ENCODE measurements at places on chromosomes 5 and 9.

DNA sequence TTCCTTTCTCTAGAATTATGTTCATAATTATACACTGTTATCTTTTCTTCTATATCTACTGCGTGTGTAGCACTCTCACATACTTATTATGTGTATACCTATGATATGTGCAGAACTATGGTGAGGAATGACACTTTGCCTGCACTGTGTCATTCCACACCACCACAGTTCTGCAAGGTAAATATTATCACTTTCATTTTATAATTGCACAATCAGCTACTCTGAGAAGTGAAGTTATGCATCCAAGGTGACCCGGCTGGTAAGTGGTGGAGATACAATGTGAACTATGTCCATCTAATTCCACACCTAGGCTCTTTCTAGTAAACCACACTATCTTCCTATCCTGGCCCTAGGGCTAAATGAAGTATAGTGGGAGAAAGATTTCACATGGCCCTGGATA lies 170.1 kb upstream of the ATP10B start:
- DNase-seq: no peak

DNA sequence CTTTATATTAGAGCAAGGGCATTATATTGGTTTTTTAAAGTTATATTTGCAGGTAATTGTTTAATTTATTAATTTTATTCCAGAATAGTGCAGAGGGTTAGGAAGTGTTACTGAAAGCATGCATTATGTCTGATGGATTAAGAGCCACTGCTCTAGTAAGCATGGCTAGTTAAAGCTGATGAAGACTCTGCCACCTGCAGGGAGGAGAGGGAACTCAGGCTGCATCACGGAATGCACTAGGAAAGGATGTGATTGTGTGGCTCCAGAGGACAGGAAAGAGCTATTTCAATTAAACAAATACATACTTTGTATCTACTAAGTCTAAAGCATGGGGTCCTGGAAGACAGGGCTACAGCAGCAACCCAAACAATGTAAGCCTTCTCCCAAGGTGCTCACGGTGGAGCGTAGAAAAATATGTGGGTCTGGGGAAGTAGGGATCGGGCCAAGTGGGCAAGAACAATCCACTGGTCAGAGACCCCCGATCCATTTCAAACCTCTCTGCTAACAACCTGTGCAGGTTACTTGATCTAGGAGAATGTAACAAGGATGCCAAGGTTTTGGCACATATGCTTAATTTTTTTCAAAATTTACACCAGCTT lies 15.3 kb upstream of the GRXCR2 start:
- peak; percentile 55 for DNase-seq

DNA sequence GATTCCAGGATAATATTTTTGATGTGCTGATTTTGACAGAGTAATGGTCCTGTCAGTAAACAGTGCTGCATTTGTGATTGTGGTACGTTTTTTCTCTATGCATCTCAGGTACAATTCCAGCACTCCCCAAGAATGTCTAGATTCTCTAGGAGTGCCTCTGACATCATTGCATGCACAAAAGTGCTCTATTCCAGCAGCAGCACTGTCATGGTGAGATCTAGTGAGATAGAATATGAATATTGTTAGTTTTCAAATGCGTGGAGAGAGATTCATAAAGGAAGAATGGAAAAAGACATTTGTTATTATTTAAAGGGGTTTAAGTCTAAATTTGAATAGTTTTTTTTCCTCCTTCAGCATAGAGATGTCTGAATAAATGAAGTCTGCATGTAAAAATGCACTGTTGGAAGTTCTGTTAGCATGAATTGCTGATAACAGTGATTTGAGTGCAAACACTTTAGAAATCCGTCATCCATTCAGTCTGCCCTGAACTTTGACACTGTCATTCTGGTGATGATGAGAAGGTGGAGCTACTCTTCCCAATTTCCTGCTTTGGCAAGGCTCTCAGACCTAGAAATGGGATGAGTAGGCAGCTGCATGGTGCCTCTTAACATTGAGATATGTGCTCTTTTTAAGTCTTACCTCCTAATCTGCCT lies 84.6 kb downstream of the GAPVD1 start:
- no peak for DNase-seq

DNA sequence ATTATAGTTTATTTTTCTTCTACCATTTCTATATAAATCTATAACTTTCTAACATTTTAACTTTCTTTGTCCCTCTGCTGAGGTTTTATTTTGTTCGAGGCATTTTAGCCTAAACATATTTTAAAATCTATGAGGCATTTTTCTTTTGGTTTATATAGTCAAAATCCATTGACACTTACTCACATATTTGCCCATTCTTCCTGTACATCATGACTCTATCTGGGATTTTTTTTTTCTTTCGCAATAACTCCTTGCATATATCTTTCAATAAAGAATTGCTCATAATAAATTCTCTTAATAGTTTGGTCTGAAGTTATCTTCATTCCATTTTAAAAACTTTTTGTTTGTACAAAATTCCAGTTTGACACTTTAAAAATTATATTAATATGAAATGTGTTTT lies 632.3 kb downstream of the TLE4 start:
- DNase-seq: no peak

DNA sequence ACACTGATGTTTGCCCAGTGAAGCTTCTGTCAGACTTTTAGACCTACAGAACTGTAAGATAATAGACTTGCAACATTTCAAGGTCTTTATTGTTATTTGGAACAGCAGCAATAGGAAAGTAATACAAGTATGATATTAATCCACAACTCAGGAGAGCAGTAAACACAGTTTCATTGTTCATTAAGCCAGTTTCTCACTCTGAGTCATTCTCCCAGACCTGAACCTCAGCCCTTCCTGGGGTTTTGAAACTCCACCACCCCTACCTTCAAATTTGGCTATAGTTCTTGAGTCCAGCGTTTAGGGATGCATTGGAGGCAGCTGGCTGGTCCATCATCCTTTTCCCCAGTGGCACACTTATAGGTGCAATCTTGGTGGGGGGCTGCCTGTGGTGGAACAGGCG lies 203.2 kb downstream of the RAB3C start:
- DNase-seq: no peak
